ENCODE measurements at places on chromosomes 12 and 14. TPM values are rescaled to one million over a fixed set of nuclear protein-coding genes. Genes with fewer than 3 reads are reported as not detected.

DNA sequence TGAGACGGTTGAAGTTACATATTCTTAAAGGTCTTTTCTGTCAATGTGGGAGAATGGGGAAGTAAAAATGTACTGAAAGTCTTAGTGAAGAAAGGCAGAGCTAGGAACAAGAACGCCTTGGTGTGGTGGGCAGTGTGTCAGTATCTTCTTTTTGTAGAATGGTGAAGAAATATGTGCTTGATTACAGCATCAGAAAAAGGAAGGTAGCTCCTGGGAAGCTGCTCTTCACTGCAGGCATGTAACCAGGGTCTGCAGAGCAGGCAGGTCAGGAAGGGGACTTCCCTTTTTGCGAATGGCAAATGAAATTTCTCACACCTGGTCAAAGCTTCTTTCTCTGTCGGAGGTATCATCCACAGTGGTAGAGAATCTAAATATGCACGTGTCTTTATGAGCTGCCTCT, 226.2 kb downstream of the ADAMTS20 start:
- no peaks in the 10 kb centered on the region for H3K4me1 ChIP-seq
- no peaks in the 10 kb centered on the region for H3K36me3 ChIP-seq
- no peak for DNase-seq
- H3K4me3 ChIP-seq, result no peak overlapping the region
- no peak overlapping the region for H3K27ac ChIP-seq

DNA sequence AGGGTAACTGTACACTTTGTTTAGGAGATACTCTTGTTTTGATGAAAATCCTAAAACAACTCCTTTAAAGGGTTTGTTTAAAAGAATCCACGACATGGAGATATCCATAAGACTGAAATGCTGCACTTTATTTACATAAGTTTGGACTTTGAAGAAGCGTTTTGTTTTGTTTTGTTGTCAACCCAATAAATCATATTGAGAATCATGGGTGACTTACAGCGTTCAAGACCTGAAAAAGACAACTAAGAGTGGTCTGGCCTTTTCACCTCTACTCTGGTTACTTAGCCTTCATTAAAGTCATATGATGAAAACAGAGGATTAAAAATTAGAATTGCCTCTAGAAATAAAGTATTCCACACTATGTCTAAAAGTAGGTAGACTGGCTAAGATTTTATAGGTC, 234.8 kb downstream of the ADAMTS20 start:
- H3K4me1 ChIP-seq, result no peaks in the 10 kb centered on the region
- H3K27ac ChIP-seq, result no peak overlapping the region
- H3K36me3 ChIP-seq, result no peaks in the 10 kb centered on the region
- DNase-seq, result no peak
- H3K4me3 ChIP-seq, result no peak overlapping the region
- H3K27me3 ChIP-seq, result no peaks in the 10 kb centered on the region

- H3K27ac ChIP-seq, result no peak overlapping the region
- no peaks in the 10 kb centered on the region for H3K27me3 ChIP-seq
- DNase-seq, result no peak
- no peak overlapping the region for H3K4me3 ChIP-seq
Measured at GRCh38 chr12:51749206-51749985, 99.1 kb downstream of the FIGNL2 start.

OTUB2 gene
- total RNA-seq, result 0.42 TPM

DNA sequence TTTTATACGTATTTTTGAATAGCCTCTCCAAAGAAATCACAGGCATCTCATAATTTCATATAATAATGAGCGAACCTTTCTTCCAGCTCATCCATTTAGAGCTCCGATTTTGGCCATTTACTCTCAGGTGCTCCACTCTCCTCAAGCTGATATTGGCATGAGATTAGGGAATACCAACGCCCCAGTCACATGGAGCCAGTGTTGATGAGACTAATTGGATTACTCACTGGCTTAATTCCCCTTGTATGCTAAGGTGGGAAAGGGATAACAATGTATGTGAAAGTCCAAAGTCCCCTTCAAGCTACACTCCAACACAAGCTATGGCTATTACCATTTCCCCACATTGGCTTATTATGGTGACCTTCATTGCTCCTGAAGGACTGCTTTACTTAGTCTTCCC, 76.6 kb upstream of the NAV3 start:
- H3K4me3 ChIP-seq, result no peak overlapping the region
- H3K27ac ChIP-seq, result no peak overlapping the region
- no peaks in the 10 kb centered on the region for H3K36me3 ChIP-seq
- DNase-seq, result no peak
- no peaks in the 10 kb centered on the region for H3K4me1 ChIP-seq

GRCh38 chr12:94038605-94039004, 109.8 kb upstream of the PLXNC1 start:
- H3K4me3 ChIP-seq, result no peak overlapping the region
- H3K4me1 ChIP-seq, result no peaks in the 10 kb centered on the region
- H3K27me3 ChIP-seq, result no peaks in the 10 kb centered on the region
- no peak overlapping the region for H3K27ac ChIP-seq

- DNase-seq, result no peak
- H3K36me3 ChIP-seq, result no peaks in the 10 kb centered on the region
- no peaks in the 10 kb centered on the region for H3K27me3 ChIP-seq
- peaks cover 18% of the 10 kb centered on the region for H3K4me1 ChIP-seq
- no peak overlapping the region for H3K4me3 ChIP-seq
- H3K27ac ChIP-seq, result no peak overlapping the region
Measured at GRCh38 chr12:69105101-69105962, 134.0 kb upstream of the CPSF6 start.

- no peak for DNase-seq
- H3K27ac ChIP-seq, result no peak overlapping the region
- no peak overlapping the region for H3K4me3 ChIP-seq
Measured at GRCh38 chr14:88437658-88438057, 52.2 kb downstream of the SPATA7 start.

ZNF664 gene
- 69.8 TPM for total RNA-seq

CLEC2B gene
- total RNA-seq, result 11.3 TPM

GRCh38 chr12:24057920-24058476, 108.5 kb upstream of the SOX5 start:
- no peak overlapping the region for H3K4me3 ChIP-seq
- H3K27me3 ChIP-seq, result no peaks in the 10 kb centered on the region
- no peak for DNase-seq
- H3K4me1 ChIP-seq, result no peaks in the 10 kb centered on the region
- H3K36me3 ChIP-seq, result no peaks in the 10 kb centered on the region
- no peak overlapping the region for H3K27ac ChIP-seq

DNA sequence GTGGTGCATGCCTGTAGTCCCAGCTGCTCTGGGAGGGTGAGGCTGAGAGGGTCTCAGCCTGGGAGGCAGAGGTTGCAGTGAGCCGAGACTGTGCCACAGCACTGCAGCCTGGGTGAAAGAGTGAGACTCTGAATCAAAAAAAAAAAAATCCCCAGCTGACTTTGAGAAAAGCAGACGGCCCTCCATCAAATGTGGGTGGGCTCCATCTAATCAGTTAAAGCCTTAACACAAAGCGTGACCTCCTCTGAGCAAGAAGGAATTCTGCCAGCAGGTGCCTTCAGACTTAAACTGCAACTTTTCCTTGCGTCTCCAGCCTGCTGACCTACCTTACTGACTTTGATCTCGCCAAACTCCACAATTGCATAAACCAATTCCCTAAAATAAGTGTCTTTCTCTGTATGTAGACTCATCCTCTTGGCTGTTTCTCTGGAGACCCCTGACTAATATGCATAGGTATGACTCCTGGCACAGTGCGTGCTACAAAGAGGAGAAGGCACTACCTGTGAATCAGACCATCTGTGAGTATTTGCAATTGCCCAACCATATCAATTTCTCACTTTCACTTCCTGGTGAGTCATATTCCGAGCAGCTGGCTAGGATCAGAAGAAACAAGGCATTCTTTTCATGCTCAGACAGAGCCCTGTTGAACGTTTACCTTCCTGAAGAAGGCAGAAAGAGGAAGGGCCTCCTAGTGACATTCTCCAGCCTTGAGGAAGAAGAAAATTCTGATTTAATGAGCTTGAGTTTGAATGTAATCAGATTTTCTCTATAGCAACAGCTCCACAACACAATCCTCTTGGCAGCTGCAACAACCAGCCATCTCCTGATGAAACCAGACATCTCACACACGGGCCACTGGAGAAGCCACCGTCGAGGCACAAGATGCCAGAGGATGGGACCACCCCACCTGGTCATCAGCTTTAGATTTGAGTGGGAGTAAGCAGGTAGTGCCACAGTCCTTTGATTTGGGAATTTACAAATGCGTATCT, 54.3 kb downstream of the CLMN start:
- no peak for DNase-seq
- H3K4me3 ChIP-seq, result no peak overlapping the region
- no peaks in the 10 kb centered on the region for H3K36me3 ChIP-seq
- no peaks in the 10 kb centered on the region for H3K27me3 ChIP-seq
- H3K4me1 ChIP-seq, result peaks cover 26% of the 10 kb centered on the region
- H3K27ac ChIP-seq, result peak overlapping the region; percentile 39

- no peaks in the 10 kb centered on the region for H3K36me3 ChIP-seq
- peaks cover 23% of the 10 kb centered on the region for H3K4me1 ChIP-seq
- no peak overlapping the region for H3K4me3 ChIP-seq
- peak overlapping the region; percentile 79 for H3K27ac ChIP-seq
Measured at GRCh38 chr14:68599896-68600610, 192.8 kb downstream of the ZFP36L1 start.

DNA sequence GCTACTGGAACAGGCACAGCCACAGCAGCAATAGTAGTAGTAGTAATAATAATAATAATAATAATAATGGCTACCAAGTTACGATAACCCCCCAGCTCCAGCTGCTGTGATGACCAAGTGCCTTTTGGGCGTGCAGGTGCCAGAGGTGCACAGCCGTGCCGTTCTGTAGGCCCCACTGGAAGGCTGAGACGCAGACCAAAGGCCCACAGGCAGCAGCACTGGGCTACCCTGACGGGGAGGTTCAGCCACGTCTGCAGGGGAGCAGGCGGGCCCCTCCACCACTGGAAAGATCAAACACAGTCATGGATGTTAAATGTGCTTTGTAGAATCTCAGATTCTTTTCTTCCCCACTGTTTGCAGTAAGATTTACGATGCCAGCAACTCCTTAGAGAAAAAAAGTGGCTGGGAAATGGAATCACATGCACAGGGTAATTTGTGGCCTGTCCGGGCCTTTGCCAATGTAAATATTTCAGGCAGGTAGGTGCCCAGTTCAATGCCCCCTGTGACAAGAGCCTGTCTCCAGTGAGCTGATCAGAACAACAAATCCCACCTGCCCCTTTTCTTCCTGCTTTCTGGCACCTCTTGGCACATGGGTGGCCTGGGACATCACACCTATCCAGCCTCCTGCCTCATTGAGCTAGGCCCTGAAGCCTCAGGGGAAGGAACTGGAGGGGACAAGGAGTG, 32.6 kb downstream of the CCDC85C start:
- H3K4me3 ChIP-seq, result no peak overlapping the region
- H3K27me3 ChIP-seq, result no peaks in the 10 kb centered on the region
- H3K27ac ChIP-seq, result peak overlapping the region; percentile 89
- peaks cover 100% of the 10 kb centered on the region for H3K4me1 ChIP-seq
- no peak for DNase-seq

TBC1D30 gene
- 4.0 TPM for total RNA-seq

DNA sequence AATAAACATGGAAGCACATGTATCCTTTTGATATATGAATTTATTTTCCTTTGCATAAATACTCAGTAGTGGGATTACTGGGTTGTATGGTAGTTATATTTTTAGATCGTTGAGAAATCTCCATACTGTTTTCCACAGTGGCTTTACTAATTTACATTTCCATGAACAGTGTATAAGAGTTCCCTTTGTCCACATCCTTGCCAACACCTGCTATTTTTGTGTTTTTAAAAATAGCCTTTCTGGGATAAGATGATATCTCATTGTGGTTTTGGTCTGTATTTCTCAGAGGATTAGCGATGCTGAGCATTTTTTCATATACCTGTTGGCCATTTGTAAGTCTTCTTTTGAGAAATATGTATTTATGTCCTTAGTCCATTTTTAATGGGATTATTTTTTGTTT, 329.2 kb upstream of the KITLG start:
- no peak for DNase-seq
- H3K4me3 ChIP-seq, result no peak overlapping the region
- H3K27ac ChIP-seq, result no peak overlapping the region
- no peaks in the 10 kb centered on the region for H3K27me3 ChIP-seq
- no peaks in the 10 kb centered on the region for H3K36me3 ChIP-seq
- H3K4me1 ChIP-seq, result no peaks in the 10 kb centered on the region

C1S gene
- total RNA-seq, result 454 TPM

TAS2R42 gene
- not detected for total RNA-seq

SLC7A7 gene
- 22.9 TPM for total RNA-seq

NOS1 gene
- 2.5 TPM for total RNA-seq

DNA sequence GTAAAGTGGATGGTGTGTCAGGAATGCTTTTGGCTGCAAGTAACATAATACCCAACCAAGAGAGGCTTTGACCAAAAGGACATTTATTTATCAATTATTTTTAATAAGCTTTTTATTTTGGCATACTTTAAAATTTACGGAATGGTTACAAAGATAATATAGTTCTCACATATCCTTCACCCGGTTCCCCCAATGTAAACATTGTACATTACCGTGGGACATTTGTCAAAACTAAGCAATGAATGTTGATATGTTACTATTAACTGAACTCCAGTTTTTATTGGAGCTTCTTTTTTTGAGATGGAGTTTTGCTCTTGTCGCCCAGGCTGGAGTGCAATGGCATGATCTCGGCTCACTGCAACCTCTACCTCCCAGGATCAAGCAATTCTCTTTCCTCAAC, 23.0 kb downstream of the CCDC63 start:
- no peaks in the 10 kb centered on the region for H3K36me3 ChIP-seq
- no peak for DNase-seq
- H3K27ac ChIP-seq, result no peak overlapping the region
- H3K4me3 ChIP-seq, result no peak overlapping the region

- no peak for DNase-seq
- H3K36me3 ChIP-seq, result no peaks in the 10 kb centered on the region
Measured at GRCh38 chr14:38186216-38186615, 21.5 kb upstream of the SSTR1 start.

DNA sequence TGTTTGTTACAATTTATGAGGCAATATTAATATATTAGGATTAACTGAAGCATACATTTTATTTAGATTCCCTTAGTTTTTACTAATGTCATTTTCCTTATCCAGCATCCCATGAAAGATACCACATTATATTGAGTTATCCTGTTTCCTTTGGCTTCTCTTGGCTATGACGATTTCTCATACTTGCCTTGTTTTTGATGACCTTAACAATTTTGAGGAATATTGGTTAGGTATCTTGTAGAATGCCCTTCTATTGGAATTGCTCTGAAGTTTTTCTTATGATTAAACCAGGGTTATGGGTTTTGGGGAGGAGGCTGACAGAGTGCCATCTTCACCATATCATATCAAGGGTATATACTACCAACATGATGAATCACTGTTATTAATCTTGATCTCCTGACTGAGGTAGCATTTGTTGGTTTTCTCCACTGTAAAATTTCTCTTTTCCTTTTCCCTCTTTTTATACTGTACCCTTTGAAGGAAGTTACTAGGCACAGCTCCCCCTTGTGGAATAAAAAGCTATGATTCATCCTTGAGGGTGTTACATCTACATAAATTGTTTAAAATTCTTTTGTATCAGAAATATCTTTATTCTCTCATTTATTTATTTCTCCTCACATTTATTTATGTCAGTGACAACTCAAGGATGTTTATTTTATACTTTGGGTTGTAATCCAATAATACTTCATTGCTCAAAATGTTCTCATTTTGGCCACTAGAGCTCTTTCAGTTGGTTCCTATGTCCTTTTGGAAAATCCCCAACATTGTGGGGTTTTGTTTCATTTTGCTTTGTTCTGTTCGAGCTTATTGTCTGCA, 239.0 kb downstream of the SLC16A7 start:
- H3K36me3 ChIP-seq, result no peaks in the 10 kb centered on the region
- no peak for DNase-seq
